ENCODE measurements at places on chromosomes 3 and 15.

DNA sequence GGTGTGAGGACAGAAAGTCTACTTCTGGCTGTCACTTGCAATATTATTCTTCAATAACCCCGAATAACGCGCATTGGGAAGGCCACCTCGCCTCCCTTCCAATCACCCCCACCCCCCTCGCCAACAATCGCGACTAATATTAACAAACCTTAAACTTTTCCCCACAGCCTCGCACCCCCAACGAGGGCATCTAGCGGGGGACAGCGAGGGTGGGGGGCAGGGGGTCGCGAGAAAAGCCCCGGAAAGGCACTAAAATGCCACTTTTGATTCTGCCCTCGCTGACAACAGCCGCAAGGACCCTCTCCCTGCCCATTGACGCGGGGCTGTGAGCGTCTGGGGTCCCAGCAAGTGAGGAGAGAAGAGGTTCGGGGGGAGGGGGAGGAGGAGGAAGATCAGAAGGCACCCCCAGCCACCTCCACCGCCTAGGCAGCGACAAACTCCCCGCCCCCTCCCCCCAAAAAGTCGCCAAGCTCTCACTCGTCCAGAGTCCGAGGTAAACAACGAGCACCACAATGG, 868 bp downstream of the SATB1 start:
- no peak for DNase-seq

DNA sequence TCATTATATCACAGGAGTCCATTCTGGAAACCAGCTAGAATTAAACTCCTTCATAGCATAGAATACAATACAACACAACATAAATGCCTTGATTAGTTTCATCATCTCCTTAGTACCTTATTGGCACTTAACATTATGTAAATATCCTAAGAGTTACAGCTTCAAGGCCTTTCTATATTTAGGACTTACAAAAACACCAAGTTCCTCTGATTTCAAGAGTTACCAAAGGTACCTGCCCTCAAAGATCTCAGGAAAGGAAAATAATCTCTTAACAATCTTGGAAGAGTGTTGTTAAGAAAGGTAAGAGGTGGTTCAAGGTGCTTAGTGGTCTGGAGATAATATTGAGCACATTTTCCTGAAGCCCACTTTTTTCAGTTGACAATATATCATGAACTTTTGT, 477.7 kb downstream of the IGSF11 start:
- no peak for DNase-seq

- peak; percentile 80 for DNase-seq
Observed at GRCh38 chr15:58457466-58457965, 25.7 kb downstream of the LIPC start.

DNA sequence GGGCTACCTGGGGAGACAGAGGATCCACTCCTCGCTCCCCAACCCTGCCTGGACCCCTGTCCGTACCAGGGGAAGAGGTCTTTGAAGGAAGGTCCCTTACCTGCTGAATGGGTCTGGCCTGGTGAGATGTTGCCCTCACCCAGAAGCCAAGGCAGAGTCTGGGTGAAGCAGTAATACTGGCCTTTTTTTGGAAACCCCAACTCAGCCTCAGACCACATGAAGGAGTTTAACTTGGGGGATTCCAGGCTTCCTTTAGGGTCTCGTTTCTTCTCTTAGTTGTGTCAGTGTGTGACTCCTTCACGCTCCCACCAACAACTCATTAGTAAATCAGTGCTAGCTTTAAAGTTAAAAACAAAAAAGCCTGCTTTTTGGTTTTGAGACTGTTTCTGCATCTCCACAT, 45.6 kb downstream of the RTP1 start:
- DNase-seq, result no peak

- DNase-seq, result peak; percentile 23
Observed at GRCh38 chr3:144586382-144586781, 614.8 kb downstream of the DIPK2A start.

DNA sequence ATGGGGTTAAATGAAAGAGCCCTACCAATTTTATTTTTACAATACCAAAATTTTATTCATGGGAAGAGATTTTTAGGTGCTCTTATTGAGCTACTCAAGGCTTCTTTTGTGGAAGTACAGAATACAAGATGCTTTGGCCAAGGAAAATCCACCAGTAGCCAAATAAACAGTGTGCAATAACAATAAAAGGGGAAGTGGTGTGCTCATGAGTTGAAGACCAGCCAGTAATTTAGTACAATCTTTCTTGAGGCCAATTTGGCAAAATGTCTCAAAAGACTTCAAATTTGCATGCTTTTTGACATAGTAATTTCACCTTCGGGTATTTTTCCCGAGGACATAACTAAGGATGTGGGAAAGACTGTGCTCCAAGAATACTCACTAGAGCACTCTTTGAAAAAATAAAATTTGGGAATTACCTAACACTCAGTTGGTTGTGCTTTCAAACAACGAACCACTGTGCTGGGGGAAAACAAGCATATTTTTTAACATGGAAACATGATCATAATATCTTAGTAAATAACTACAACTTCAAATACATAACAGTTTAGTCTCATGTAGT, 294.0 kb downstream of the DIPK2A start:
- DNase-seq, result no peak

GRCh38 chr15:73368301-73369136, at the start of gene HCN4:
TSS of gene HCN4 (minus strand) at chr15:73368958. CDS start at chr15:73368270, 688 bp downstream.
- no peak for DNase-seq

GRCh38 chr15:77295446-77295845, 124.5 kb downstream of the PEAK1 start:
- DNase-seq, result peak; percentile 34

DNA sequence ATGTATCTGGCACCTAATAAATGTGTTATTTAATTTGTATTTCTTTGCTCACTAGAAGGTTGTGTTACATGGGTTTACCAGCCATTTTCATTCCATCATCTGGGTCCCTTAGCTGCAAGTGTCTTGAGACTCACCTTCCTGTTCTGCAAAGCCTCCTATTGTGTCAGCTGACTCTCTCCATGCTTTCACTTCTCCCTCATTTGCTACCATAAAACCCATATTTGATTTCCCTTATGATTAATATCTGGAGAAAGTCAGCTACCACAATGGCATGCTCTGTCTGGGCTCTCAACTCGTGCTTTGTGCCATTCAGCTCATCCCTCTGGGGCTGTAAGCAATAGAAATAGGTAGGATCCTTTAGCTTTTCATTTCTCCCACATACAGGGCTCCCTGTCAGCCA, 79.5 kb upstream of the EIF1B start:
- no peak for DNase-seq

DNA sequence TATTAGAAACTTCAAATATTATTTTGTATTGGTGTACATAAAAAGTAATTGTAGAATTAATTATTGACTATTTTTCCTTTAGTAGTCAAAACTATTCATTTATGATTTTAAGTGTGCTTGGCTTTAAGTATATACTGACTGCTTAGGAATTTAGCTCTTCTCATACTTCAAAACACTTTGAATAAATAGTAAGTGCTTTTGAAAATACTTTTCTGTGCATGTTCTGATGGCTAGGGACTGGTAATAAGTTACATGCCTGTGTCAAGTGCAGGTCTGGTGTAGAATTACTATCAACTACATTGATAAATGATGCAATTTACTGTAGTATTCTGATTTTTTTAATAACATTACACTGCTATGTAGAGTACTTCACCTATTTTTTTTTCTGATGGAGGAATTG, 397.6 kb upstream of the SGO1 start:
- no peak for DNase-seq

- no peak for DNase-seq
Observed at GRCh38 chr15:59792359-59792758, 103.2 kb upstream of the BNIP2 start.
